ENCODE measurements at places on chromosomes 6 and 20.

- no peak for DNase-seq
These were observed 33.1 kb upstream of the LCA5 start for GRCh38 chr6:79570129-79571029.

GRCh38 chr6:149137594-149137993, 179.9 kb upstream of the TAB2 start:
- DNase-seq: no peak

DNA sequence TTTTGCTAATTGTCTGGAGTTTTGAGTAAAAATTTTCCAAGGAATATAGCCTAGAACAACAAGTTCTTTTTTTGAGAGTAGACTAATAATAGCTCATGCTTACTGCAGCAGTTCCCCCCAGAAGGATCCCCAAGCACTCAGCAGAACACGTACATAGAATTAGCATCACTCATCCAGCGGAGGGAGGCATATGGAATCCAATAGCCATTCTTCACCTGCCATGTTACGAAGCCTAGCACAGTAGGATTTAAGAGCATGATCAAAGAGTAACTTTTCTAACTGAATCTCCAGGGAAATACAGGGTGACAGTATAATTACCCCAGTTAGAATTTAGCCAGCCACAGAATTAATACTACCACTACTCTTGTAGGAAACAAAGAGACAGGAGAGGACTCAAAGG, 511.7 kb upstream of the NOX3 start:
- no peak for DNase-seq

- peak; percentile 78 for DNase-seq
These were observed 40.6 kb downstream of the TOX2 start for GRCh38 chr20:43955062-43955749.

DNA sequence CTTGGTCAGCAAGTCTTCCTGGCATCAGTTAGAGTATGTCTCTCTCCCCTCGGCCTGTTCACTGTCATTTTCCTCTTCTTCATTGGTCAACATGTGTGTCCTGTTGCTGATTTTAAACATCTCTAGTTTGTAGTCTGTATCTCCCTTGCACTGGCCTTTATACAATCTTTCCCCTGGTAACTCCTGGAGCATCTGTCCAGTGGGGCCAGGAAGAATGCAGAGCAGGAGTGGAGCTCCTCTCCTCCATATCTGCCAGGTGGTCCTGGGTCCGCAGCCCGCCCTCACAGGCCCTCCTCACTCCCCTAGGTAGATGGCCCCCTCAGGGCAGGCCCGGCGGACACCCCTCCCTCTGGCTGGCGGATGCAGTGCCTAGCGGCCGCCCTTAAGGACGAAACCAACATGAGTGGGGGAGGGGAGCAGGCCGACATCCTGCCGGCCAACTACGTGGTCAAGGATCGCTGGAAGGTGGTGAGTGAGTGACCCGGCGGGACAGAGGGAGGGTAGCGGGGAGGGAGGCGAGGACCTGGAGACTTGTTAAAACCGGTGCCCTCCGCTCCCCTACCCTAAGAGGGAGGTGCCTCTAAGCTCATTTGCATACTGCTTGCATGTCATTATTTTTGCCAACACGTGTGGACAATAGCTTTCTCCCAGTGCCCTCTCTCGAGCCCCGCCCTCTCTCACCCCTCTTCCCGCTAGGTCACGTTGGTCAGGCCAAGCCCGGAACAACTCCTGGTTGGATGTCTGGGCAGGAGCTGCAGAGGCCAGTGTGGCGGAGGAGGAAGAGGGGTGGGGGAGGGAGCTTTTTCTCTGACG, 3.2 kb downstream of the TTBK1 start:
- no peak for DNase-seq

GRCh38 chr20:36969478-36970186, 18.1 kb upstream of the SAMHD1 start:
- no peak for DNase-seq

DNA sequence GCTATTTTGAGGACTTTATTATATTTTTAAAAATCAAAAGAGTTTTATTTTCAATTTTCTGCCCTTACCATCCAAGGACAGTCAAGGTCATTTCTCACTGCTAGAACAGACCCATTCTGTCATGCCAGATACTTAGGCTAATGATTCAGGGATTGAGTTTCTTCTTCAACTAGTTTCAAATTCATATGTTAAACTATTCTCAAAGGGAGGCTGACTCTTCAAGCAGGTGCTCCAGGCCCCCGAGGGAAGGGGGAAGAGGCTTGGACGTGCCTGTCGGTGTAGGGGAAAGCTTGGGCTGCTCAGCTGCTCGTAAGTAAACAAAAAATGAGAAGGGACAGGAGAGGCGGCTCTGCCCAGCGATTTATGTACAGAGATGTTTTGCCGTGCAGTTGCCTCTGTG, 69.4 kb upstream of the MYLIP start:
- no peak for DNase-seq

- peak; percentile 78 for DNase-seq
These were observed 55.0 kb upstream of the VSX1 start for GRCh38 chr20:25136643-25137559.

Measured in AG04449 (cell line).